Mesendoderm (in vitro differentiated cells): ENCODE measurements at places on chromosomes 12 and 14.
A peak's percentile ranks its signal among the peaks of the same experiment; 100 is the strongest.

DNA sequence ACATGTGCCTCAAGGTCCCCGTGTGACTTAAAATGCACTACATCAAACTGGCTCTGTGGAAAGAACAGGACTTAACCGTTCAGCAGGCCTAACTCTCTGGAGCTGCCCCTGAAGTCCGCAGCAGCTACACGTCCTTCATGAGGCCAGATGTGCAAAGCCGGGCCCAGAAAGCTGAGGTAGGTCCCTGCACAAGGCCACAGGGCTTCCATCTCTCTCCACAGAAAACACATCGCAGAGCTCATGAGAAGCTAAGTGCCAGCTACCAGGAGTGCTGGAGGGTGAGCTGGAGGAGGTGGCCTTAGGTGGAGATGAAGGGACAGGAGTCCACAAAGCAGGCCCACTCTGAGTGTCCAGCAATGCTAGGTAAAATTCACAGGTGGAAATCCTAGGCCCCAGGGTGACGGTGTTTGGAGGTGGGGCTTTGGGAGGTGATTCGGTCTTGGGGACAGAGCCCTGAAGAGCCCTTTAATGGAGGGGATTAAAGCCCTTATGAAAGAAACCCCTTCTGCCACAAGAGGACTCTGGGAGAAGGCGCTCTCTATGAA is 52.4 kb downstream of the VCPKMT start:
- DNase-seq = no peak

DNA sequence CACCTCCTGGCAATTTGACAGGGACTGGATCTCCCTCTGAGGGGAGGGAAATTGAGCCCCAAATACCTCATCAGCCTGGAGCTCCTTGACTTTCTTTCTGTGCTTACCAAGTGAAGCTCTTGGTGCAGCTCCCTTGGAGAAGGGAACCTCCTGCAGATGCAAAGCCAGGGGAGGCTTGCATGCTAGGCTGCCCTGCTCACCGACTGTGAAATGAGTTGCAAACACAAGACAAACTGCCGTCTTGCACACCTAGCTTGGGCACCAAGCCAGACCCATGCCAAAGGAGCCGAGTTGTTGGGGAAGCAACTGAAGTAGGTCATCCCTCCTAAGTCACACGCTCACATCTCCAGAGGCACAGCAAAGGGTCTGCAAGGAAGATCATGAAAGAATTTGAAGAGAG is 95.2 kb downstream of the GTF2A1 start:
- DNase-seq = no peak

DNA sequence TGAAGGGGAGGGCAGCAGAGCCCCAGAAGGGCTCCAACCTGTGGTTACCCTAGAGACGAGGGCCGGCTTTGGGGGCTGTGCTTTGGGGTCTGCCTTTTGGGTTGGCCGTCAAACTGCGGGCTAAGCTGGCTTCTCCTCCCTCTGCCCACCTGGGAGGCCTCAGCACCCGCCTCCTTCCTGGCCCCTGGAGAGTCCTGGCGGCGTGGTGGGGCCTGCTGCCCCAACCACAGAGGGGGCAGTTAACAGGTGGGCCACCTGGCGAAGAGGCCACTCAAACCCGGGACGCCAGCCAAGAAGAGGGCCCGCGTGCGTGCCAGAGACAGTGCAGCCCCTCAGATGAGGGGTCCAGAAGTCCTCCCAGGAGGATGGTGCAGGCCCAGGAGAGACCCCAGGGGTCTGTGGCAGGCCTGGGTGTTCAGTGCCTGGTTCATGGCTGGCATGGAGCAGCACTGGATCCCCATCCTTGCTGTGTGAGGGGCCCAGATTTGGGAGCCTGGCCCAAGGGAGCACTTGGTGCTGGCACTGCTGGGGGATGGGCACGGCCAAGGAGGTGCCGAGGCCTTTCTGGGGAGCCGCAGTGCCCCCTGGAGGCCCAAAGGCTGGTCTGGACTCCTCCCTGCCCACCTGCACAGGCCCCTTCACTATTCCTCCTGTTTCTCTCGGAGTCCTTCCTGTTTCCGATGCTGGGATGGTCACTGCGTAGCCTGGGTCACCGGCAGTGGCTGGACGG is 48.8 kb downstream of the LRCOL1 start:
- DNase-seq = peak; percentile 57

- DNase-seq = peak; percentile 53
These were observed 37.7 kb downstream of the RASAL1 start for GRCh38 chr12:113097716-113098440.

GRCh38 chr14:68535404-68536017 is 257.4 kb downstream of the ZFP36L1 start:
- DNase-seq = no peak

- no peak for DNase-seq
These were observed 23.6 kb downstream of the ABCB9 start for GRCh38 chr12:122942637-122943036.

DNA sequence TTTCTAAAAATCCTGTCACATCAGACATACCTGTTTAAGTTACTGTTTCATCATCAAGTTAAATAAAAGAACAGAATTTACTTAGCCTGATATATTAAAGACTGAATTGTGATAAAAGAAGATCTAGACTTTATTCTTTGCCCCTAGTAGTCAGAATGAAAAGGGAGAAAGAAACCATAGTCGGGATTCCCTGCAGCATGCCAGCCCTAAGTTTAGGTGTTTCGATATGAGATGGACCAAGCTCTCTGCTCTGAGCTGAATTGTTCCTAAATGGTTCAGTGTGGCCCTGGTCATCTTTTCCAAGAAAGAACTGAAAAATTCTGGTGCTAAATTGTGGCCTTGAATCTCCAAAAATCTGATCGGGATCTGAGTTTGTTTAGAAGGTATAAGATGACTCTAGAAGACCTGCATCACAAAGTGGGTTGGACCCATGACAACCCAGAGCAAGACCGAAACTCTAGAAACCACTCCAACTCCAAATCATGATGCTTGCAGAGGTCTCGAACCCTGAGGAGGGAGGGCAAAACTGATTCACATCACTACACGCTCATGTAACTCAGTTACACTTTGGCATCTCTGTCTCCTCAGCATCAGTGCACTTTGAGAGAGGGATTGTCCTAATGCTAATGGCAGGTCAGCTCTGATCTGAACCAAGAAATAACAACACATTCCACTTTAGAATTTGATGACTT is 15.7 kb downstream of the PTGER2 start:
- DNase-seq = no peak

DNA sequence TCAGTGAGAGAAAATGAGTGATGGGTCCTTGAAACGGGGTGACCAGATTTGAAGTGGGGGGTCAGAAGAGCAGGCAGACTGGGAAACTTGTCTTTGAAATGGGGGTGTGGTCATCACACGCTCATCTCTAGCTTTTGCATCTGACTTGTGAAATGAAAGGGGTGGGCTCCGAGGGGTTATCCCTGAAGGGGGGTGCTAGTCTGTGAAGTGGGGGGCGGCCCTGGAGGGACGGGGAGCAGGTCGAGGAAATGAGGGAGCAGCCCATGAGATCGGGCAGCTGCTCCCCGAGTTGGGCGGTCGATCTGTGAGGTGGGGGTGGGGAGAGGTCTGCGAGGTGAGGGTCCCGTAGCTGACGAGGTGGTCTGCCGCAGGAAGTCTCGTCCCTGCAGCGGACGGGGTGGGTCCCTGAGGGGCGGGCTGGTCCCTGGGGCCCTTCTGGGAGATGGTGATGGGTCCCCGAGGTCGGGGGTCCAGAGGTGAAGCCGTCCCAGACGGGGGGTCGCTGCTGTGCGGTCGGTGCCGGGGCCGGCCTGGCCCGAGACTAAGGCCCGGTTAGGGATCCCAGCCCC is 542 bp downstream of the PXN start:
- no peak for DNase-seq

DNA sequence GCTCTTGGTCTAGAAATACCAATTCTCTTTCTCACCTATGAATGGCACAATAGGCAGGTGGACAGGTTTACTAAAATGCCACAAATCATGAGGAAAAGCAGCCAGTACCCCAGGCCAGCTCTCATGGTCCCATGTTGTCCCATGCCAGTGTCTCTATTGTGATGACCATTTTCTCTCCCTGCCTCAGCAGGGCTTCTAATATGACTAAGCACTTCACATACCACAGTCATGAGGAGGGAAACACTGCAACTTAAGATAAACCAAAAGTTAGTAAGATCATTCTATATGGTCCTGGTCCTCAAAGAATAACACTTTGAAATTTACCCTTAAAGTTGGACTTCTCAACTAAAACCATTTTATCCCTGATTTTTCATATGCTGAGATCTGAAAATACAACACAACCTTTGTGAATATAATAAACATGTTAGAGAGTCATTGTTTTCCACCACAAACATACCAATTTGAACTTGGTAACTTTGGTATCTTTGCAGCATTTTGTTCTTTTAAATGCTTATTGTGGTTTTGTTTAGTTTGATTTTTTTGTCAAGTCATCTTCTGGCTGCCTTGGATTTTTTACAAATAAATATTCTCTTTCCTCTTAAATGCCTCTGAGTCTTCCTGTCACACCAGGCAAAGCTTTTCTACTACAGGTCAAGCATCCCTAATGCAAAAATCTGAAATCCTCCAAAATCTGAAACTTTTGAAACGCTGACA is 3.6 kb downstream of the TTC5 start:
- DNase-seq = peak; percentile 52

DNA sequence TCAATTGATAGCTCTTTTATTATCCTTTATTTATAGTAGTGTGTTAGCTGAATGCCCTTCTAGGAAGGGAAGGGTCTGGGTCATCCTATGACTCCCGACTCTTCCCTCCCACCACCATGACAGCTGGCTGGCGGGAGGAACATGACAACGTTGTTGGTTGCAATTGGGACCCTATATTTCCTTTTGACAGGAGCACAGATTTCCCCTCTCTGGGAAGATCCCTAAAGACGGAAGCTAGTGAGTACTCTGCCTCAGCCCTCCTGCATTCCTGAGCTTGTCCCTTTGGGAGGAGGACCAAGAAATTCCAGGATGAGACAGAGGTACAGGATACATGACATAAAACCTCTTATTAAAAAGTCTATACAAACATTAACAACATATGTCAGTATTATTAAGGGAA is 485.4 kb downstream of the NAV3 start:
- DNase-seq = peak; percentile 41

DNA sequence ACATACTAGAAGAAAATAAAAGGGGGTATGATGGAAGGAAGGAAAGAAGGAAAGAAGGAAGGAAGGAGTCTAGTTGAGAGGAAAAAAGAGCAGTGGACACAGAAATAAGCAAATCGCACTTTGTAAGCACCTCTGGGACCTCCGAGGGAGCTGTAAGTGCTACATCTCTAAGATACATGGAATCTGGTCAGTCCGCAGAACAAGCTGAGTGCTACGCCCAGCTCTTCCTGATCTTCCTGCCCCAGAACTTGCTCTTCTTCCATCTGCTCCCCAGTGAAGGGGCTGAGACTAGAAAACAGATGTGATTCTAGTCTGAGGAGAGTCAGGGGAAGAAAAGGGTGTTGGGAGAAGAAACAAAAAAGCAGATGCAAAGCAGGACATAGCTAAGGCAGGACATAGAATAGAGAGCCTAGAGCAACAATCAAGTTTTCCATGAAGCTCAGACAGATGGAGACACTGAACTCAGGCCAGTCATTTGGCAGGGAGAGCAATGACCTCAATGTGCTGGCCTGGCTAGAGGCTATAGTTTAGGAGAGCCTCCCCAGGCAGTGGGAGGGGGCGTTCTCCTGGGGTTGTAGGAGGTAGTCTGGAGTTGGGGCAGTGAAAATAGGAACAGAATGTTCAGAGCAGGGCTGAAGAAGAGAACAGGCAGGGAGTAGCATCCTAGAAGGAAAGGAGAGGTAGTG is 1.7 kb upstream of the MFAP5 start:
- DNase-seq = no peak

DNA sequence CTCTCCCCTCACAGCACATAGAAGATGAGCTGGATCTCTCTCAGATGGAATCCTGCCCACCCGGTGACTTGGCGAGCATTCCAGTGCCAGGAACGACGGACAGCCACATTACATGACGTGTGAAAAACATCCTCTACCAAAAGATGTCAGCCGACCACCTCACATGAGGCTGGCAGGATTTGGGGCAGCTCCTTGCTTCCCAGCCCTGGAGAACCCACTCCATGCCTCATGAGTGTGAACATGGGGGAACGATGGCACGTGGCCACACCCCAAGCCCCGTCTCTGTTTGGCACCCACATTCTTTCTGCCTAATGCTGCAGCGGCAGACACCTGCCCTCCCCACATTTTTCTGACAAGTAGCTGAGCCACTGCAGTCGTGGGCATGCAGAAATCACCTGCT is 202.5 kb downstream of the CALM1 start:
- no peak for DNase-seq

DNA sequence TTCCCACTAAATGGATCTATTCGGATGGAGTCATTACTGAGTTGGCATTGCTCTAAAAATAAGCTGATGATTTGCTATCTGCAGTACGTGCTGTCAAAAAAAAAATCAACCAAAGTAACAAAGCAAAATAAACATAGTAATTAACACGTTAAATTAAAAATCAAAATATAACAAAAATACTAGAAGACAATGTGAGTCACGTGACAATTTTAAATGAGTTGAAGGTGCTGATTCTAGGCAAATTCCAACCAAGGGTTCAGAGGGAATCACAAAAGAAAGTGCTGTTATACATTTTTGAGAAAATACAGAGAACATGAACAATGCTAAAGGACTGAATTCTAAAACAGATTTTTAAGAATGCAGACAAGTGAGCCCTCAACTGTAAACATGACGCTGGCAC is 45.2 kb upstream of the IFNG-AS1 start:
- DNase-seq = no peak

DNA sequence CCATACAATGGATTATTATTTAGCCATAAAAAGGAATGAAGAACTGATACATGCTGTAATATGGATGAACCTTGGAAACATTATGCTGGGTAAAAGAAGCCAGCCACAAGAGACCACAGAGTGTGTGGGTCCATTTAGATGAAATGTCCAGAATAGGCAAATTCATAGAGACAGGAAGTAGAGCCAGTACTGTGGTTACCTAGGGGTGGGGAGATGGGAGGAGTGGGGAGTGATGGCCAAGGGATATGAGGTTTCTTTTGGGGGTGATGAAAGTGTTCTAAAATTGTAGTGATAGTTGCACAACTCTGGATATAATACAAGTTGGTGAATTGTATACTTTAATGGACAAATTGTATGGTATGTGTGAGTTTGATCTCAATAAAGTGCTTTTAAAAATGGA is 18.6 kb downstream of the JDP2 start:
- DNase-seq = no peak

GRCh38 chr12:42893803-42894202 is 304.3 kb upstream of the PRICKLE1 start:
- DNase-seq = no peak

GRCh38 chr14:27390155-27390554 is 792.3 kb upstream of the NOVA1 start:
- peak; percentile 35 for DNase-seq

DNA sequence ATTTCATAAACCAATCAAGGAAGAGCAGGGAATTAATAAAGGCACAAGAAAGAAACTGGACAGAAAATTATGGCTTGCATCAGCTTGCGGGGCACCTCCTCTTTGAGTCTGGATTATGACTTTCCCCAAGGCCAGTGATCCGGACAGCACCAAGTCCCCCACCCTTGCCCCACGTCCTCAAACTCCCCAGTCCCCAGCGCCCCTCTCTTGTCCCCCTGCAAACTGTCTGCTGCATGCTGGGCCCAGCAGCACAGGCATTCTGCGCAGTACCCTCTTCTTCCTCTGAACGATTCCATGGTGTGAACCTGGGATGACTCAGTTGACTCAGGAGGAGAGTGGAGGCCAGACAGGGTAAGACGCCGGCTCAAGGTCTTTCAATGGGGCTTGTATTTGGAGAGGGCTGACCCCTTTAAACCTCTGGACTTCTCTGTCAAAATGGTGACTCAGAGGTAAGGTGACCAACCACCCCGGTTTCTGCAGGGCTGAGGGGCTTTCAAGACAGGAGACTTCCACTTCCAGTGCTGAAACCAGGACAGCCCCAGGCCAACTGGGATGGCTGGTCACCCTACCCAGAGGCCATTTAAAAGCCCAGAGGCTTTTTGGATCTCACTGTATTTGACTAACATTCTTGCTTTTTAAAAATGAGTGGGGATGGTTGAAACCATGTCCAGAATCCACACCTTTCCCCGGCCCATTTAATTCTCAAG is 13.5 kb downstream of the C14orf132 start:
- no peak for DNase-seq
